Dermis microvascular lymphatic vessel endothelial cell (primary cell): ENCODE measurements at places on chromosomes 11 and 22.

GRCh38 chr11:62600367-62601121 is 1.1 kb downstream of the MTA2 start:
- DNase-seq = no peak

DNA sequence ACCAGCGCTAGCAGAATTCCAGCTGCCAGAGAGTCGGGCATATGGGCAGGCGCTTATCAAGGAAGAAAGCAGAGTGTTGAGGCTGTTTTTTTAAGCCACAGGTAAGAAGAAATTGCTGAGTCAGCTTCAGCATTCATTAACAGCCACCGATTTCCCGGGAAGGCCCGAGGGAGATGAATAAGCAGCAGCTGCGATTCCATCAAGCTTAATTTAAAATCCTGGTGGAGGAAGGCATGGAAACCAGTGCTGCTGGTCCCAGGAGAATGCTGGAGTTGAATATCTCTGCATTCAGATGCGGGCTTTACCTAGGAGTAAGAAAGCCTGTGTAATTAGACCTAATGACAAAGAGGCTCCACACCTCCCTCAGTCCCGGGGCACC is 168.8 kb downstream of the BRD1 start:
- no peak for DNase-seq

- DNase-seq = no peak
These were observed 15.6 kb downstream of the OVCH2 start for GRCh38 chr11:7690648-7691047.

DNA sequence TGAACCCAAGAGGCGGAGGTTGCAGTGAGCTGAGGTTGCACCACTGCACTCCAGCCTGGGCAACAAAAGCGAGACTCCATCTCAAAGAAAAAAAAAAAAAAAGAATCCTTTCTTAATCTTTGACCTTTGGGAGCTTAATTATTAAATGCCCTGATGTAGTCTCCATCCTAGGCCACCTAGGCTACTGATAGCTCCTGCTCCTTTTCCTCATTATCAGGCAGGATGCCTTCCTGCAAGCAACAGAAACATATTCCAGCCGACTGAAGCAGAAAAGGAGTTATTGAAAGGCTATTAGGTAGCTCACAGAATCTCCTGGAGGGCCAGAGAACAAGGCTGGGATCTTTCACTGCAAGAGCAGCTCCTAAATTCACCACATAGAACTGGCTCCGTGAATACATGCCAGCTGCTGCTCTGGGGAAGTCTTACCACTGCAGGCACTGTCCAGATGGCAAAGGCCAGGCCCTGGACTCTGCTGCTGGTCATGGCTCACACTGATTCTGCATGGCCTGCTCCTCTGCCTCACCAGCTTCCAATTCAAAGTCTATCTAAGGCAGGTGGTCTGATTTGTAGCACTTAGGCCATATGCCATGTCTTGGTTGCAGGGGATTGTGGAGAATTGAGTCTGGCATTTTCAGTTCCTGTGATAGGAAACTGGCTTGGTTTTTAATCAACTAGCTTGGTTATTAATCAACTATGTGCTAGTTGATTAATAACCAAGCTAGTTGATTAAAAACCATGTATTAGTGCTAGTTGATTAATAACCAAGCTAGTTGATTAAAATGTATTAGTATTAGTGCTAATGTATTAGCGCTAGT is 26.0 kb upstream of the POLD3 start:
- no peak for DNase-seq

DNA sequence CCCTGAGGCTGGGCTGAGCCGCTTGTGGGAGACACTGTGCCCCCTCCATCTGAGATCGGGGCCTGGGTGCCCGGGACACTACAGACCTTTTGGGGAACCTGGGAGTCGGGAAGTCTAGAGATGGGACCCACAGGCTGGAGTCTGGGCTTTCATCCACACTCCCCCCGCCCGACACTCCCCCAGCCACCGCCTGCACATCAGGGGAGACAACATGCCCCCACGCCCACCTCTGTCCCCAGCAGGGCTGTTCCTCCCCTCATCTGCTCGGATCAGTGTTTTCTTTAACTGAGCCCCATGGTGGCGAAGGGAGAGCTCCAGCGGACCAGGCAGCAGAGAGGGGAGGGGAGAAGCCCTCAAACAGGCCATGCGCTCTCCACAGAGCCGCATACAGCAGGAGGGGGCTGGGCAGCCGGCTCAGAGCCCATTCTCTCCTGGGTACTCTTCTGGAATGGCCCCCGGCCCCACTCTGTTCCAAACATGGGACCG is 174.7 kb downstream of the IGLL1 start:
- no peak for DNase-seq

DNA sequence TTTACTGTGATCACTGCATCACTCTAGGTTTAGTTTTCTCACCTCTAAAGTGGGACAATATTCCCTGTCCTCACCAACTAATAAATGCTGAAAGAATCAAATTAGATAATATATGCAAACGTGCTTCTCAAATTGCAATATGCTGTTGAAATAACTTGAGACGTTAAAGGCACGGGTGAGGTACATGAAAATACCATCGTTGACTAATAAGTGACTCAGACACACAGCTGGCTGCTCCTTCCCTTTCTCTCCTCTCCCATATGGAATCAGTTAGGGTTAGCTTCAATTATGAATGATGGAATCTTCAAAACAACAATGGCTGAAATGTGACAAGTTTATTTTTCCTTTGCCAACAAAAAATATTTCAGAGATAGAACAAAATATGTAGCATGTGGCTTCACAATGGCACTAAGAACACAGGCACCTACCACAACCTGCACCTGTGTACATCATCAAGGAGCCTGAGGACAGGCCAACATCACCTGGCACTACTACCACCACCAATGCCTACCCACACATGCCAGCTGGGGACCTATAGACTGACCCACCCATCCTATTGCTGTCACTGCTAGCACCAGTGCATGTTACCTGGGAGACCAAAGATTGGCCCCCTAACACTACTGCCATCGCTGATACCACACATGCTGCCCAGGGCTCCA is 13.7 kb downstream of the GDPD4 start:
- no peak for DNase-seq

DNA sequence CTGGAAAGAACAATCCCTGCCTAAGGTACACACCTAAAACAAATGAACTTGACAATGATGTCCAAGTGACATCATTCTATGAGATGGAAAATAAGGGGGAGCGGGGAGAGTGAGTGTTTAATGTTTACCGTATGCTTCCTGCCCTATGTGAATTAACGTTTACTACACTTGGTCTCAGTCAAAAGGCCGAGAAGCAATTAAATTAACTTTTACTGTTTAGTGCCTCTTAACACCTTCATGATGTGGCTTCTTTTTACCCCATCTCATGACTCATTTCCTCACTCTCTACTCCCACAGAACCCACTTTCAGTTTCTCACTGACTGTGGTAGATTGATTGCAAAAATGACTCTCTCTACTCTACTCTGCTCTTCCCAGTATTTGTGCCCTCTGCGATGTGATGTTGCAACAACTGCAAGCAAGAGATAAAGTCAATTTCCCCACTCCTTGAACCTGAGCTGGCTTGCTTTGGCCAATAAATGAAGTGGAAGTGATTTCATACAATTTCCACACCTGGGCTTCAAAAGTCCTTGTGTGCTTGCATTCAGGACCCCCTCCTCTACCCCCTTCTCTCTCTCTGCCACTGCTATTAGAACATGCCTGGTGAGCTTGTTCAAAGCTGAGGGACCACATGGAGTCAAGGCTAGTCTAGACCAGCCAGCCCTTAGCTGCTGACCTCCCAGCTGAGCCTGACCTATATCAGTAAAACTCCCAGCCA is 11.6 kb upstream of the ALKBH3 start:
- DNase-seq = no peak

GRCh38 chr11:64996710-64997380 is at the start of gene BATF2:
Gene BATF2 (minus strand): TSS chr11:64996971. CDS start chr11:64996914, 57 bp downstream.
- DNase-seq = peak; percentile 52

DNA sequence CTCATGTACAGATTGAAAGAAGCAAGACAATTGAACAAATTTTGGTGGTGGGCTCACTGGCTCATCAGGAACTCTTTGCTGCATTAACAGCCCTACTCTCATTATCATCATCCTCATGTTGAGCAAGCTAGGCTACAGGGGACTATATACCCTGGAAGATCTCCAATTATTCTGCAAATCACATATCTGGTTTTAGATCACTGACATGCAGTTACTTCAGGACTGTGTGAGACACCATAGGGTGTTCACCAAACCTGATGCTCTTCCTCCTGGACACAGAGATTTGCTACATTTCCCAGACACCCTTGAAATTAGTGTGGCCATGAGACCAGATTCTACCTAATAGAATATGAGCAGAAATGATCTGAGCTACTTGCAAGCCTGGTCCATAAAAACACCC is 23.0 kb upstream of the ME3 start:
- no peak for DNase-seq

GRCh38 chr11:68130121-68130520 is 8.9 kb upstream of the CHKA start:
- DNase-seq = no peak

GRCh38 chr11:69468911-69469885 is 12.3 kb upstream of the LINC01488 start:
- no peak for DNase-seq

GRCh38 chr22:48760481-48761390 is 1066.9 kb downstream of the BRD1 start:
- no peak for DNase-seq

DNA sequence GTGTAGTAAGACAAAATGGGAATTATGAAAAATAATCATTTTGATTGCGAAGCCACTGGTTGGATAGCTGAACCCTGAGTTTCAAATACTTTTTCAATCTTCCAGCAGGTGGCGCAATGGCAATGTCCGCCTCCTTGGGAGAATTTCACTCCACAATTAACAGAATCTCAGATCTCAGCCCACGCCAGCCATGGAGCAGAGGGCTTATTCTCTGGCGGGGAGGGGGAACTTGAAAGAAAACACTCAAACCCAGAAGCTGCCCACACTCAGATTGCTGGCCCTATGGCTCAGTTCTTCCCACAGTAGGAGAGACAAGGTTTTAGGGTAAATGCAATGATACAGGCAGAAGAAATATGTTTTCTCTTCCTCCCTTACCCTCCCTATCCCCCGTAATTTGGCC is 38.7 kb upstream of the RCN1 start:
- peak; percentile 21 for DNase-seq

- peak; percentile 20 for DNase-seq
These were observed at the start of gene HSPA8 for GRCh38 chr11:123061403-123062157. Gene HSPA8 (minus strand): TSS chr11:123062136. CDS start chr11:123061324, 812 bp downstream.

DNA sequence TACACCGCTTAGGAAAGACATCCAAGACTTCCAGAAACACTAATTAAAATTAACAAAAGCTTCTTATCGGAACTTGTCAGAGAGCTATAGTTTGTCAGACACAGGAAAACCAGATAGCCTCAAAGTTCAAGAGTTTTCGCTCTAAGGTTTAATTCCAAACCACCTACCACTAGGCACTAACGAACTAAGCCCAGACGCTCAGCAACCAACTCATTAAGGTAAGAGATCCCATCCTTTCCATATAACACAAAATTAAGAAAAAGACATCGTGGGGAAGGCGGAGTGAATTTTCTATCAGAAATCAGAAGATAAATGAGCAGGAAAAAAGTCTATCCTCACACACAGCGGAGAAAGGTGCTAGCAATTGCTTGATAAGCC is 382 bp downstream of the IMMP1L start:
- no peak for DNase-seq

DNA sequence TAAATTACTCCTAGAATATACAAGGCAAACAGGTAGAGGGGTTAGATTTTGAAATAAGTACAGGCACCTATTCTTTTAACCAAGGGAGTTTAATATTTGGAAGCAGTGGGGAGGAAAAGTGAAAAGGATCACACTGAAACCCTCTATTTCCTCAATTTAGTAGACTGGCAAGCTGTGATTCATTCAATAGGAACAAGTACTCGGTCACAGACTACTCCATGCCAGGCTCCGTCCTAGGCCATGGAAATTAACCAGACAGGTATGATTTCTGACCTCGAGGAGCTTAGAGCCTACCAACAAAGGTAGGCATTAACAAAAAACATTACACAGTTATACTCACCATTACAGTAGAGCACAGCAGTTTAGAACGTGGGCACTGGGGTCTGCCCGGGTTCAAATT is 40.9 kb downstream of the SIK3 start:
- DNase-seq = no peak

- DNase-seq = peak; percentile 24
These were observed 75.5 kb upstream of the CLDN5 start for GRCh38 chr22:19599626-19600243.

DNA sequence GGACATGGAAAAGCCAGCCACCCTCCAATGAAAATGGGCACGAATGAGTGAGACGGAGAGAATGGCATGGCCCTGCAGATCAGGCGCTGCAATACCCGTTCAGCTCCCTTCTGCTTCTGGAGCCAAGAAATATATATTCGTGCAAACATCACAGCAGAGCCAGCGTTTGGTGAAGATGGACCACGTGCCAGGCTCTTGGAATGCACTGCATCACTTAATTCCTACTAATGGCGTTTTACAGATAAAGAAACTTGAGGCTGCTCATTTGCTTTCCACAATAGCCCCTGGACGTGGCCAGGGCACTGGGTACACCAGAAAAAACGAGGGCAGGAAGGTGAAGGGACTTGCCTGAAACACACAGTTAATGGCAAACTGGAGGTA is 1.6 kb upstream of the FXYD2 start:
- no peak for DNase-seq

- DNase-seq = peak; percentile 69
These were observed 9.2 kb downstream of the OR8B4 start for GRCh38 chr11:124415356-124415923.

GRCh38 chr11:116136987-116137674 is 632.9 kb upstream of the CADM1 start:
- DNase-seq = no peak

- no peak for DNase-seq
These were observed 20.1 kb downstream of the SERPIND1 start for GRCh38 chr22:20793748-20794649.

DNA sequence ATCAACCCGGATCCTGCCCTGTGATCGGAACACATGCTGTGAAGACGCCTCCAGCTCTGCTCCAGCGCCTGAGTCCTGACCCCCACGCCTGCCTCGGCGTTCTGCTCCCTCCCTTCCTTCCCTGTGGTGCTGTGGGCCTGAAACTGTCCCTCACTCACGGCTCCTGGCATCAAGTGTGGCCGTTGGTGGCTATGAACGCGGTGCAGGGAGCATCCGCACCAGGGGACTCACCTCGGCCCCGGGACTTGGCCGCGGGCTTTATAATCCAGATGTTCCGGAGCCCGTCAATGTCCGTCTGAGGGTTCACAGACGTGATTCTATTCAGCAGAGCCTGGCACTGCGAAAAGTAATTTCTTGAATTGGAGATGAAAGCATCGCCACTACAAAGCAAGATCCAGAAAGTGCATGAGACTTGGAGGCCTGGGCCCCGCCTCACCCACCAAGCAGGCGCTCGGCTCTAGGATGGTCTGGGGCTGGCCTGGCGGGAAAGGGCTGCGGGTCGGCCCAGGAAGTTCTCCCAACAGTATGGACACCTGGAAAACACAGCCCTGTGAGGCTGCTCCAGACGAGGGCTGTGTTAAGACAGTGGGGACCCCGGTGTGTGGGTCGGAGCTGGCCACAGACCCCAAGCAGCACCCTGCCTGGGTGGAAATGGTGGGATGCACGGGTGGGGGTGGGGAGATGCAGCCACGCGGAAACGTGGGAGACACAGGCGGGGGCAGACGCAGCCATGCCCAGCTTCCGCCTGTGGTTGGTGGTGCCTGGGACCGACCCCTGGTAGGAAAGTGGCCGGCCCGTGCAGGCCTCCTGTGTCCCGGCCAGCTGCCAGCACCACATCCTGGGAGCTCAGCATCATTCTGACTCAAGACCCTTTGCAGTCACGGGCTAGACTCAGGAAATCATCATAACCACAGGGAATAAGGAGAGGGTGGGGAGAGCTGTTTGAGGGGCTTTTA is 21.8 kb upstream of the IL17REL start:
- no peak for DNase-seq

- peak; percentile 96 for DNase-seq
These were observed 271 bp downstream of the FKBP2 start for GRCh38 chr11:64241241-64241490.

- DNase-seq = no peak
These were observed 716 bp downstream of the GRM5 start for GRCh38 chr11:89065066-89065465.
